Brain microvascular endothelial cell (primary cell): ENCODE measurements at places on chromosomes 4 and X.
A peak's percentile ranks its signal among the peaks of the same experiment; 100 is the strongest.

DNA sequence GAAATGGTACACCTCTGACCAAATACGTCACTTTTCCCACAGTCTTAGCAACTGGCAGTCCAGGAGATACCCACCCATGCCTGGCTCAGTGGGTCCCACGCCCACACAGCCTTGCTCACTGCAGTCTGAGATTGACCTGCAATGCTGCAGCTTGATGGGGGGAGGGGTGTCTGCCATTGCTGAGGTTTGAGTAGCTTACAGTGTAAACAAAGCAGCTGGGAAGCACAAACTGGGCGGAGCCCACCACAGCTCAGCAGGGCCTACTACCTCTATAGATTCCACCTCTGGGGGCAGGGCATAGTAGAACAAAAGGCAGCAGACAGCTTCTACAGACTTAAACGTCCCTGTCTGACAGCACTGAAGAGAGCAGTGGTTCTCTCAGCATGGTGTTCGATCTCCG, 52.7 kb downstream of the AMER1 start:
- DNase-seq, result no peak

DNA sequence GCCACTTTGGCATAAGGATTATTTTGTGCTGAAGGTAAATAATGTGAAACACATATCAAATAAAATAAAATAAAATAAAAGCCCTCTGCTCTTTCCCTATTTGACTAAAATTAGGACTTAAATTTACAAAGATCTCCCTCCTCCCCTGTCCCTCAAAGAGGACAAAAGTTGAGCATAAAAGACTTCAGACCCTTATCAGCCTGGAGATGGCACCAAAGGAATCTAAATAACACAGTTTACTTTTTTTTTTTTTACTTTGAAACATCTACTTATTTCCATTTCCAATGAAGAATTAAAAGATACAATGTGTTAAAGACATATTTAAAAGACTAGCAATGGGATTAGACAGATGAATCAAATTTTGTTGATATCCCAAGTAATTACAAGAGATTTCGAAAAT, 89.7 kb downstream of the EPHA5 start:
- no peak for DNase-seq

DNA sequence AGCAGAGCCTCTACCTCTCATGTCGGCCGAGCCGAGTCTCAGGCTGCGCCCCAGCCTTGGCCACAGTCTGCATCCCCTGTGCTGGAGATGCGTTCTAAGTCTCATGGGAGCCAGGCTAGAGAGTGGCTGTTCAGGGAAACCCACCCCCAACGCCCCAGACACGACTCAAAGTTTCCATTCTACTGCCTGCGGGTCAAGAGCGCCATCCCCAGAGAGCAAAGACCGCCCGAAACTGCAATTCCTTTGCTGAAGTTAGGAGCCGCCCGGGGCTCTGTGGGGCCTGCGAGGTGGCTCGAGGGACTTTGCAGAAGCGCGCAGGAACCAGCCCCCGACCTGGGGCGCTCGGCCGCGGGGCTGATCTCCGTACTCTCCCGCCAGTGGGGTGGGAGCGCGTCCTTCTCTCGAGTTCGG, 10.0 kb upstream of the ELF4 start:
- DNase-seq, result no peak

GRCh38 chrX:150616179-150616862, 47.9 kb downstream of the MTM1 start:
- no peak for DNase-seq

GRCh38 chrX:75603833-75604232, 81.0 kb upstream of the ZDHHC15 start:
- DNase-seq, result peak; percentile 4
